ENCODE measurements at places on chromosomes 1 and 21. TPM values are rescaled to one million over a fixed set of nuclear protein-coding genes. Genes with fewer than 3 reads are reported as not detected.

DNA sequence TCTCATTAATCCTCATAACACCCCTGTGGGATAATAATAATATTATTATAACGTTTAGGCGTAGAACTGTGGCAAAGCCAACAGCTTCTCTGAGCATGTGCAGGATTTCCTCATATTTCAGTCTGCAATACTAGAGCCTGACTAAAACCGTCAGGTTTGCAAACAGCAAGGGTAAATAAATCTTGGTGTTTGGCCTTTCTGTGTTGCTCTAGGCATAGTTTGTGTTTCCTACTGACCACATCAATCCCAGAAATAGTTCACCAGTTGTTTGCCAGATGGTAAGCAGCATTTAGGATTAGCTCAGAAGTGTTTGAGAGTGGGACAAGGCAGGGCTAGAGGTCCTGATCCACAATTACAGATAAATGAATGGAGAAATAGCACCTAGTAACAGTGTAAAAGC is 2.8 kb upstream of the KCNA3 start:
- DNase-seq, result no peak

DNA sequence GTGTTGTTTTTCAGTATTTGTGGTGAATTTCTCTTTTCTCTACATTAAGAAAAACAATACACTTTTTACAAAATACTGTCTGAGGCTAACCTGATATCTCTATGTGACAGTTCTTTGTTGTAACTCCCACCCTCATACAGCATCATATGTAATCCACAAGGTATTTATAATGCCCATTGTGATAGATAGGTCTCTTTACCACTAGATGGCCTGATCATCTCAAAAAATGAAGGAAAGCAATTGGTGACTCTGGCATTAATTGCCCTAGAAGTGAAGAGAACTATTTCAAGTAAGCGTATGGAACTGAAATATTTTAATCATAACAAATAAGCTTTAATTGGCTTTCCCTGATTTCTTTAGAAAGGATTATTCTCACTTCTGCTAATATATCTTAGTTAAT is 36.2 kb upstream of the HFM1 start:
- no peak for DNase-seq

GRCh38 chr1:209531006-209531405 is 52.5 kb upstream of the CAMK1G start:
- no peak for DNase-seq

DNA sequence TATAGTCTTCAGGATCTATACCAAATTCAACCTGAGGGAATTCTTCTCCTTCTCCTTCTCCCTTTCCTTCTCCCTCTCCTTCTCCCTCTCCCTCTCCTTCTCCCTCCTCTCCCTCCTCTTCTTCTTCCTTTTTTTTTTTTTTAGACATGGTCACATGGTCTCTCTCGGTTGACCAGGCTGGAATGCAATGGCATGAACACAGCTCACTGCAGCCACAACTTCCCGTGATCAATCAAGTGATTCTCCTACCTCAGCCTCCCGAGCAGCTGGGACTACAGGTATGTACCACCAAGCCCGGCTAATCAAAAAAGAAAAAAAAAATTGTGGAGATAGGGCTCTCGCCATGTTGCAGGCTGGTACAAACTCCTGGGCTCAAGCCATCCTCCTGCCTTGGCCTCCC is 51.5 kb downstream of the DNAI4 start:
- no peak for DNase-seq

GRCh38 chr1:172134087-172134731 is 286.3 kb upstream of the C1orf105 start:
- DNase-seq, result no peak

DNA sequence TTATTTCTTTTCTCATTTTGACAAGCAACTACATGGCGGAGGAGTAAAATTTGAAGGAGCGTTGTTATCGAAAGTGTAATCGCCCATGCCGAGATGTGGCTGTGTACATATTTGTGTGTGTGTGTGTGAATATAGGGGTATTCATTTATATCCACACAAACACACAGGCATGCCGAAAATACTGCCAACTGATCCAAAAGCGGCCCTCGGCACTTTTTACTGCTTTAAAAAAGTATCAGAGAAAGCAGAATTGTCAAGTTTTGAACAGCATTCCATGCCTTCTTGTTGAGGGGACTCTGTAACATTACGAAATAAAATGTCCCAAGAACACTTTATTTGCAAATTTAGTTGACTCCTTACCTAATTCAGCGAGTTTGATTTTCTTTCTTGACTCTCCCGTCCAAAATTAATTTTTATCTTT is 1.1 kb downstream of the PBX1 start:
- no peak for DNase-seq

DNA sequence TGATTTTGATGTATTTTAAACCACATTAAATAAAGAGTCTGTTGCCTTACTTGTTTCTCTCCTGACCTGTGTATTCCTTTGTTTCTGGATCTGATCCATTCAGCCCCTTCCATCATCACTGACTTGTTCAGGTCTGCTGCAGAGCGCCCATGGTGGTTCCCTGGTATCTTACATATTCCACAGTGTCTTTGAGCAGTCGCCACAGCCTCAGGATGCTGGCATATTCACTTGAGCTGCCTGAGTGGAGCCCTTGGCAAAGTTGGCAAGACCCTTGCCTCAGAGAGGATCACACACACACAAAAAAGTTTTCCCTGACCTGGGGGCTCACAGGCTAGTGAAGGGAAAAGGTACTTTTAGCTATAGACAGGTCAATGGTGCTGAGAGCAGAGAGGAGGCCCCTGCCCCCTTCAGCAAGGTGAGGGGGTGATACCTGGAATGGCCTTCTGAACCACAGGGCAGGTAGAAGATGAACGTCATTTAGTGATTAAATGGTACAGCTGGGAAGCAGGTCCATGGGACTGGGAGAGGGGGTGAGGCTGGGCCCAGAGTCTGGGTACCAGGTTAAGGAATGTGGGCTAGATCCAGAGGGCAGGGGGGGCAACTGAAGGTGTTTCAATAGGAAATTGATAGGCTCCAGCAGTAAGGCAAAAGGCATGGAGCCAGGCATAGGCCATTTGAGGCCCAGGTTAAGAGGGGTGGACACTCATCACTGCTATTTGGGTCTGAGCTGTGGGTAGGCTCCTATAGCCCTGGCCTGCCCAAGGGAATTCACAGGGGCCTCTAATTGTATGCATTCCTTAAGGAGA is 2.0 kb upstream of the CCDC28B start:
- DNase-seq, result no peak

DNA sequence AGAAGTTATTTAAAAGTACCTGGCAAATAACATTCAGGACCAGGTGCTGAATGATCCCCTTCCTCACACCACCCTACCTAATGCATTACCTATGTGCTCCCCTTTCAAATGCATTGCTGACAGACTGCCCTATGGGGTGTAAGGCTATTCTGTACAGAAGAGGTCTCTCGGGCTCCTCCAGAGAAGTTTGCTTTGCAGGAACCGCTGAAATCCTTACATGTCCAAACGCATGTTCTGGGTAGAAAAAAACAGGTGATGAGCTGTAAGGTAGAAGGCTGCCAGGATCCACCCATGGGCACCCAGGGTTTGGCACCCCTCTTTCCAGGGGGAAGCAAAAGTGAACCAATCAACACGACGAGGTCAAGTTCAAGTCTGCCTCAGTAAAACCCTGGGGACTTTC is 58.3 kb upstream of the TARBP1 start:
- DNase-seq, result no peak

GRCh38 chr1:64864018-64864940 is 102.1 kb downstream of the JAK1 start:
- DNase-seq, result no peak

- no peak for DNase-seq
Observed at GRCh38 chr1:56806804-56807203, 12.4 kb downstream of the FYB2 start.

COL6A1 gene
- total RNA-seq, result 545 TPM

ZMYM4 gene
- 39.7 TPM for total RNA-seq

PODN gene
- 13.8 TPM for total RNA-seq

S100B gene
- total RNA-seq, result 22.7 TPM

POU3F1 gene
- total RNA-seq, result 3.6 TPM

Data from skin of body (tissue), 3 donors.